Stimulated activated CD4-positive, alpha-beta T cell treated with anti-CD3 and anti-CD28 coated beads, TNF-alpha, amount 100 ng/mL, for 48 hours (primary cell): ENCODE measurements at places on chromosomes 12 and 14.

GRCh38 chr12:51023625-51024382 lies 2.4 kb downstream of the SLC11A2 start:
- no peak for DNase-seq

GRCh38 chr12:130981911-130982310 lies 28.2 kb downstream of the ADGRD1 start:
- DNase-seq: no peak

GRCh38 chr14:89221109-89221810 lies 195.8 kb downstream of the FOXN3 start:
- no peak for DNase-seq

DNA sequence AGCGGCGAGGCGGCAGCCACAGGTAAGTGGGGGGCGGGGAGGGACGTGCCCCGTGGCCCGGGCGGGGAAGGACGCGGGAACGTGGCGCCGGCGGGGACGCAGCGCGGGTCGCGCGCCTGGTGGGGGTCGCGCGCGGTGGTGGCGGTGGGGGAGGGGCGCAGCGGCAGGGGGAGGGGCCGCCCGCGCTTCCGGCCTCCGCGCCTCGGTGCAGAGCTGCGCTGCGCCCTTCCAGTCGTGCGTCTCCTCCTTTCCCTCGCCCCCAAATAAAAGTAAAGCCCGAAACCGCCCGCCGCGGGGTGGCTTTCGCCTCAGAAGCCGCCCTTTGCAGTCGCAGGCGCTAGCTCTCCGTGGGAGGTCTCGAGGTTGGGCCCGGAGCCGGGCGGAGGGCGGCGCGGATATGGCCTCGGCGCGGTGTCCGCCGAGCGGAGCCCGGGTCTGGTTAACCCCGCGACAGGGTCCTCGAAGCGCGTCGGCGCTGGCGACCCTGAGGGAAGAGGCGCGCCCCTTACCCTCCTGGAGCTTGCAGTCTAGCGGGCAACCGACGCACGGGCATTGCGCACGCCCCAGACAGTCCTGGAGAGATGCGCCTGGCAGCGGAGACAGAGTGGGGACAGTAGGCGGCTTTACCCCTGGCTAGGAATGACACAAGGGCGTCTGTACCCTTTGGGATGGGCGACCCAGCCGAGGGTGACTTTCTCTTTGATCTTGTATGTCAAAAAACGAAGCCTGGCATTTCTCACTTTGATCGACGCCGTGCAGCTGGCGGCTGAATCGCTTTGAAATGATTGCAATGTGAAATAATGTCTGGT lies 589 bp downstream of the ATF1 start:
- peak; percentile 57 for DNase-seq

DNA sequence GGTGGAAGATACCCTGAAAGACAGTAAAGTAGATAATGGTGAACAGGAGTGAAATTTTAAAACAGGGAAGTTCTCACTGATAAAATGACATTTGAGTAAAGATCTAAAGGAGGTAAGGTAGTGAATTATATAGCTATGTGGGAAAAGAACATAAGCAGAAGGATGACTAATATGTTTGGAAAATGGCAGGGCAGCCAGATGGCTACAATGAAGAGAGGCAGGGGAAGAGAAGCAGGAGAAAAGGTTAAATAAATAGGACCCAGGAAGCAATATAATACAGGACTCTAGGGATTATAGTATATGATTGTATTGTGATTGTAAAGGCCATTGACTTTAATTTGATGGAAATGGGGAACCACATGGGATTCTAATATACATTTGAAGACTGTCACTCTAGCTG lies 33.0 kb downstream of the SCFD1 start:
- no peak for DNase-seq

GRCh38 chr12:61916831-61917230 lies 343.4 kb upstream of the USP15 start:
- DNase-seq: no peak

- no peak for DNase-seq
These were observed 323.7 kb downstream of the TMEM121 start for GRCh38 chr14:105849933-105850626.

GRCh38 chr12:48279101-48279500 lies 71.6 kb downstream of the ZNF641 start:
- DNase-seq: no peak

- no peak for DNase-seq
These were observed 129.1 kb upstream of the MAX start for GRCh38 chr14:65231286-65231980.

DNA sequence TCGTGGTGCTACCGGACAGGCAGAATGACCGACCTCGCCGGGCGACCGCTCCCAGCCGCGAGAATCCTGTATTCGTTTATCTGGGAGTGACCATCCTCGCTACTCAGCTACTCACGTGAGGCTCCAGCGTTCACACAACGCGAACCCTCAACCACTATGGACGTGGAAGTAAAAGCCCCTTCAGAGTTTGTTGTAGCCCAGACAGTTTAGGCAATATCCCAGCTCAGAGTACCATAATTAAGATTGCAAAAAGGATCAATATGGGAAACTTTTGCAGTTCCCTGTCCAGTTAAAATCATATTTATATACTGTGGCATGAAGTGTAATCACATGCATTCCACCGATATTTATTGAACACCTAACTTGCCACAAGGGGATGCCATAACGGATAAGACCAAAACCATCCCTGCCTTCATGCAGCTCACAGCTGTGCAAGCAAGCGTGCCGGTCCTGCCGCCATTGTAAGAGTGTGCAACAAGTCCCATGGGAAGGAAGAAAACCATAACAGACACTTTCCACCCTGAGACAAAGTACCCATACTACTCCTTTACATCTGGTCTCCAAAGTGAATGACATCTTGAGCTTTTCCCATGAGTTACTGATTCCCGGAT lies 938 bp upstream of the MAX start:
- no peak for DNase-seq

DNA sequence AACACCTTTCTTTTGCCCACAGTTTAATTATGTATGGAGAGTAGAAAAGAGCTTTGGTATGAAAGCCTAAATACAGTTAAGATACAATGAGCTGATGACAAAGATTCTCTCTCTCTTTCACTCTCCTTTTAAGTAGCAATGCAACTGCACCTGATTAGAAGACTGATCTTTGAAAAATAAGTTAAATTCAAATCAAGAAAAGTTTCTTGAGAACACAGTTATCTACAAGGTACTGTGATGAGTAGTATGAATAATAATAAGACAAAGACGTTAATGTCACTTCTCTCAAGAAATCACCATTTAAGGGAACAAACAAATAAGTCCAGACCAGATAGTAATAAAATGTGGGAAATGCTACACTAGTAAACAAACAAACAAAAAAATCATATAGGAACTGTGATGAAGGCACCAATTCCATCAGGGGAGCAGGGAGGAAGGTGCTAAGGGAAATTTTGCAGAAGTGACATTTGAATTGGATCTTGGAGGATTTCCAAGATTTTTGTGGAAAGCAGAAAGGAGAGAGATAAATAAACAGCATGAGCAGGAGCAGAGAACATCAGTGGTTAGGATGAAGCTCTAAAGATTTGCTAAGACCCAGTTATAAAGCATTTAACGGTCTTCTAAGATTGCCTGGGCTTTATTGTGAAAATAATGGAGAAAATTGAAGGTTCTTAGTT lies 65.2 kb upstream of the STK38L start:
- DNase-seq: no peak

GRCh38 chr14:54803926-54804537 lies 98.6 kb downstream of the GCH1 start:
- DNase-seq: no peak

GRCh38 chr12:93200291-93200917 lies 177.3 kb upstream of the NUDT4 start:
- DNase-seq: no peak

DNA sequence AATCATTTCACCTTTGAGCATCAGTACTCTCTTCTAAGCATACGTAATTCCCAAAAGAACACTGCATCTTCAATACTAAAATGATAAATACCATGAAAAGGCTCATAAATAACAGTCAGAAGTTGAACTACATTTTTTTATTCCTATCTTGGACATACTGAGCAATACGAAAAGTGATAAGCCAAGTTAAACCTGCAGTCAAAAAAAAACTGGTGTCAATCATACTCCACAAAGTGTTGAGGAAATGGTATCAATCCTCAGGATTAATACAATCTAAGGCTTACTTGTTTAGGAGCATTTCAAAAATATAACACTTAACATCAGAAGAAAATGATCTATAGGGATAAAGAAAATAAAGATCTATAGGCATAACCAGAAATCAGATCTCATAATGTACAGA lies 5.5 kb downstream of the BTG1 start:
- no peak for DNase-seq

DNA sequence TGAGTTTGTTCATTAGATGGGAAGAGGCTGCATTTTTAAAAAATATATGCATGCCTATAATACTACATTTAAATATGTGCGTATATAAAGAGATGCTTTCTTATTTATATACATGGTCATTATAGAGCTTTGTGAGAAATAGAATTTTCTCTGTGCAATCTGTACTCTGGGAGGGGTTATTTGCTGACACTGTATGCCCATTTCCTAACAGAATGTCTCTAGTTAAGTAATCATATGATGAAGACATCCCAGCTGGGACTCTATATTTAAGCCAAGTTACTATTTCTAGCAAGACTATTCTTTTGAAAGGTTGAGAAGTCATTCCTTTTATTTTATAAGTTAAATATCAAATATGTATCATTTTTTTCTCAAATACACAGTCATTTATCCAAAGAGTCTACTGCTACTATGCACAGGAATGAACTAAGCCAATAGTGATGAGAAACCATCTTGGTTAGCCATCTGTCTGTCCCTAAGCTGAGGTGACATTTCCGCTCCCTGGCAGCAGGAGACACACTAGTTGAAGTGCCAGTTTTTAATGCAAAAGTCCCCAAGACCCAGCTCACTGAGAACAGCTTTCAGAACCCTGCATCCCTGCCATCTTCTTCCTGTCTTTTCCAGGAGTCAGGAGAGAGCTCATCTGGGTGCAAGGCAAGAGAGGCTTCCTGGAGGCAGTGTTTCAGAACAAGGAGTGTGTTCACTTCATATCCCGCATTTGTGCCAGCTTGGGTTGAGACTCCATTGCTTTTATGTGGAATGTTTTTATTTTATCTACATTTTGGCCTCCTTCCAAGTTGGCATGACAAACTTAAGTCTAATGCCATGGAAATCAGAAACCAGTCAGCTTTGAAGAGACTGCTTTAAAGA lies 69.5 kb downstream of the TMEM132C start:
- DNase-seq: no peak

- DNase-seq: no peak
These were observed 80.8 kb upstream of the C12orf71 start for GRCh38 chr12:27163048-27163715.

DNA sequence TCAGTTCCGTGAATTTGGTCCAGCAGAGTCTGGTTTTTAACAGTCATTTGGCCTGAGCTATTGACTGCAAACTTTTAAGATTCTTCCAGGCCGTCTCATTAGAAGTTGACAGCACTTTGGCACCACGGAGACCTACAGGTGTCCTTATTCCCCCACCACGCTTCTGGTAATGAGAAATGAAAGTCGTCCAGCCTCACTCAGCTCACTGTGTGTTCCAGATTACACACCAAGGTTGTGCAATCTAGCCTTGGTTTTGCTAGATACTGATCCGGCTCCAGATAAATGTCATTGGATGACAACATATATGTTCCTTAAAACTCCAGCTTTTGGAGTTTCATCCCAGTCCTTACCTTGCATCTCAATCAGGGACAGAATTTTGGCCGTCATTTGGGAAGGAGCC lies 210.4 kb downstream of the CHST11 start:
- DNase-seq: no peak

GRCh38 chr14:23299986-23300686 lies 2.5 kb downstream of the PPP1R3E start:
- DNase-seq: no peak

DNA sequence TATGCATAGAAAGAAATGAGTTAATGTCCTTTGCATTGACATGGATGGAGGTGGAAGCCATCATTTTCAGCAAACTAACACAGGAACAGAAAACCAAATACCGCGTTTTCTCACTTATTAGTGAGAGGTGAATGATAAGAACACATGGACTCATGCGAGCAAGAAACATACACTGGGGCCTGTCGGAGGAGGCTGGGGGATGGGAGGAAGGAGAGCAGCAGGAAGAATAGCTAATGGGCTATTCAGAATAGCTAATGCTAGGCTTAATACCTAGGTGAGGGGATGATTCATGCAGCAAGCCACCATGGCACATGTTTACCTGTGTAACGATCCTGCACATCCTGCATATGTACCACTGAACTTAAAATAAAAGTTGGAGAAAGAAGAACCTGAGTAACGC lies 29.1 kb upstream of the SYT1 start:
- DNase-seq: no peak

- DNase-seq: no peak
These were observed 166.5 kb upstream of the RASSF8 start for GRCh38 chr12:25792031-25792430.

DNA sequence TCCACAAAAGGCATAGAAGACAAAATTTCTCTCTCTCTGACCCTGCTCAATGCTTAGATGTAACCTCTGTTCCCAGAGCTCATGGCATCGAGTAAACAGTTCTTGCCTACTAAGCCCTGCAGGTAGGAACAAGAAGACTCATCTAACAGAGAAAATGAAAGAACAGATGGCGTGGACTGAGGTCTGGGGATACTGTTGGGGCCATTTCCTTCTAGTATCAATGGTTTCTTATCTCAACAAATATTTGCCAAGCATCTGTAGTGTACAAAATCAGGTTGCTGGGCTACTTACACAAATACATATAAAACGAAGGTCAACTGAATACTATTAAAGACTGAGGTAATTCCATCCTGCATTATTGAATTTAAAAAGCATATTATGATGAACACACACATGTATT lies 93.3 kb downstream of the RIMBP2 start:
- DNase-seq: no peak

GRCh38 chr12:50151047-50151687 lies 16.0 kb downstream of the CERS5 start:
- no peak for DNase-seq

DNA sequence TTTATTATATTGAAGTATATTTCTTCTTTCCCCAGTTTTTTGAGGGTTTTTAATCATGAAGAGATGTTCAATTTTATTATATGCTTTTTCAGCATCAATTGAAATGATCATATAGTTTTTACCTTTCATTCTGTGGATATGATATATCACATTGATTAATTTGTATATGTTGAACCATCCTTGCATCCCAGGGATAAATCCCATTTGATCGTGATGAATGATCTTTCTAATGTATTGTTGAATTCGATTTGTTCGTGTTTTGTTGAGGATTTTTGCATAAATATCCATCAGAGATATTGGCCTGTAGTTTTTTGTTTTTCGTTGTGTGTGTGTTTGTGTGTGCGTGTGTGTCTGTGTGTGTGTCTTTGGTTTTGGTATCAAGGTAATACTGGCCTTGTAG lies 196.4 kb downstream of the CRADD start:
- no peak for DNase-seq
